ENCODE measurements at places on chromosomes 1 and 21.

DNA sequence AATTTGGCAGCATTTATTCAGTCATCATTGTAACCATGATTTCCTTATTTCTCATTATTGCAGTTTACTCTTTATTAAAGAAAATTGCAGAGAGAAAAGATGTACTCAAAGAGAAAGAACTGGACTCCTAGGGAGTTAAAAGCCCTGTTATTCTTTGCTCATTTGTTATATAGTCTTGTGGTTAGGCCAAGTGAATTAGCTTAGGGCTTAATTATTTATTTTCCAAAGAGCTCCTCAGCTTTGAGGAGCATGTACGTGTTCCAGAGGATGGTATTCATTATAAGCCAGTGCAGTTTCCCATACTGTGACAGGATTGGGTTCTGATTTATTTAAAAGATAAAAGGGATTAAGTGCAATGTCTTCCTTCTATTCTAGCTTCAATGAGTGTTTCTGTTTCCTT, 86.4 kb downstream of the GPR161 start:
- H3K4me1 ChIP-seq, result peaks cover 9% of the 10 kb centered on the region
- H3K27me3 ChIP-seq, result no peaks in the 10 kb centered on the region
- H3K4me3 ChIP-seq, result no peak overlapping the region
- peaks cover 10% of the 10 kb centered on the region for H3K36me3 ChIP-seq
- no peak overlapping the region for H3K27ac ChIP-seq

GRCh38 chr1:46612937-46613660, 3.5 kb downstream of the MOB3C start:
- peaks cover 22% of the 10 kb centered on the region for H3K36me3 ChIP-seq
- peaks cover 61% of the 10 kb centered on the region for H3K4me1 ChIP-seq
- no peaks in the 10 kb centered on the region for H3K27me3 ChIP-seq
- peak overlapping the region; percentile 39 for H3K4me3 ChIP-seq
- DNase-seq, result peak; percentile 60
- H3K27ac ChIP-seq, result peak overlapping the region; percentile 98

DNA sequence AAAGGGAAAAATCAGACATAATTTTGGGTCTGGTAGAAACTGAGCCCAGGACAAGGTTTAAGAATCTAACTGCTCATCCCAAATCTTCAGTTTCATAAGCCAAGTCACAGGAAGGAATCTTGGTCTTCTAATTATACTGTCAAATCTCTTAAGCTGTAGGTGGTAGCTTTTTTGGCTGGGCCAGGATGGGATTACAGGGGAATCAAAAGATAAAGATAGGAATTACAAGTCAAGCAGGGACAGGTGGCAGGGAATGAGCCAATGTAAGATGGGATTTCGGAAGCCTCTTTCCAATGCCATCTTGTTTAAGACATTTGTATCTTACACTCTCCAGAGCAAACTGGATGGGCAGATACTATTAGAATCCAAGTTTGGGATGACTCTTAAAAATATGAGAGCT, 383.5 kb downstream of the KCNH1 start:
- H3K4me1 ChIP-seq, result no peaks in the 10 kb centered on the region
- H3K27ac ChIP-seq, result no peak overlapping the region
- no peak overlapping the region for H3K4me3 ChIP-seq
- no peak for DNase-seq

DNA sequence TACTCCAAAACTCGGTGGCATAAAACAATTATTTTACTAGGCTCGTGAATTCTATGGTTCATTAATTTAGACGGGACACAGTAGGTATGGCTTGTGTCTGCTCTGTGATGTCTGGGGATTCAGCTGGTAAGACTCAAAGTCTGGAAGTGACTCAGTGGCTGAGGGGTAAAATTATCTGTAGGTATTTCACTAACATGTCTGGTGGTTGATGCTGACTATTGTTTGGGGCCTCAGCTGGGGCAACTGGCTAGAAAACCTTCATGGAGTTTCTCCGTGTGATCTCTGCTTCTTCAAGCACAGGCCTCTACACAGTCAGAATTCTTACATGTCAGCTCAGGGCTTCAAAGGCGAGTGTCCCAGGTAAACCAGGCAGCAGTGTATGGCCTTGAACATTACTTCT, 41.2 kb upstream of the KLF17 start:
- no peak overlapping the region for H3K4me3 ChIP-seq
- H3K4me1 ChIP-seq, result no peaks in the 10 kb centered on the region
- no peaks in the 10 kb centered on the region for H3K27me3 ChIP-seq
- H3K27ac ChIP-seq, result no peak overlapping the region

DNA sequence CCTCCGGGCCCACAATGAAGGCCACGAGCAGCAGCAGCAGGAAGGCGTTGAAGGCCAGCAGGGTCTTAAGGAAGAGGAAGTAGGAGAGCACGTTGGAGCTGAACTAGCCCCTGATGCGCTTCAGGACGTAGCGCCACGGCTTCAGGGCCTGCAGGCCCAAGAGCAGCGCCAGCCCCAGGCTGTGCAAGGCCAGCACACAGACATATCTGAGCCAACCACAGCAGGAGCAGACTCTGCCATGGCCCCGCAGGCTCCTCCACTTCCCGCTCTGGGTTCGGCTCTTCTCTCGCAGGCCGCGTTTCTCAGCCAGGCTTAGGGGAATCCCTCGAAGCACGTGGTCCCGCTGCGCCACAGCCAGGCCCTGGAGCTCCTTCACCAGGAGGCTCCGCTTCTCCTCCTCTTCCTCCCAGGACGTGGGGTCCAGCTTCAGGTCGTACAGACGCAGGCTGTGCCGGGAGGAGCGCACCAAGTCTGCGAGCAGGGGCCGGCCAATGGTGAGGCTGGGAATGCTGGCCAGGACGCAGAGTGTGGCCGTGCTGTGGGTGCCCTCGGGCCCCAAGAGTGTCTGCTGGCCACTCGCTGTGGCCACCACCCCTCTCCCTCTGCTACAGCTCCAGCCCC, 41.7 kb downstream of the ZNF691 start:
- no peaks in the 10 kb centered on the region for H3K4me1 ChIP-seq
- no peak for DNase-seq
- H3K27ac ChIP-seq, result no peak overlapping the region

DNA sequence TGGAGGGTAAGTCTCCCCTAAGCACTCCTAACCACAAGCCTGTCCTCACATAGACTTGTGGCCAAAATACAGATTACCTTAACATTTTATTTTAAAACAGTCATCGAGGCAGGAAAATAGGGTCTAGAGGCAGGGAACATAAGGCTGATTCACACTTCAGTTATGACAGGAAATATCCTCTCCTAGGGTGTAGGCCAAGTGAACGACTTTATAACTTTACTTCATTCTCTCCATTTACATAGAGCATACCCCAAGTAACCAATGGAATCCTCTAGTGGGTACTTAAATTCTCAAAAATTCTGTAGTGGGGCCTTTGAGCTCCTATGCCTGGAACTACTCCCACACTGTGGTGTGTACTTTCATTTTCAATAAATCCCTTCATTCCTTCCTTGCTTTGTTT, 113.0 kb downstream of the WDR3 start:
- no peak for DNase-seq
- no peak overlapping the region for H3K4me3 ChIP-seq
- H3K27ac ChIP-seq, result no peak overlapping the region
- no peaks in the 10 kb centered on the region for H3K27me3 ChIP-seq
- no peaks in the 10 kb centered on the region for H3K36me3 ChIP-seq

- H3K27ac ChIP-seq, result peak overlapping the region; percentile 93
- peak overlapping the region; percentile 77 for H3K4me3 ChIP-seq
- peaks cover 6% of the 10 kb centered on the region for H3K36me3 ChIP-seq
- no peak for DNase-seq
- peaks cover 52% of the 10 kb centered on the region for H3K4me1 ChIP-seq
Measured at GRCh38 chr1:153957744-153958110, 685 bp downstream of the CRTC2 start.

- no peaks in the 10 kb centered on the region for H3K36me3 ChIP-seq
- DNase-seq, result no peak
- H3K27ac ChIP-seq, result peak overlapping the region; percentile 46
- peak overlapping the region; percentile 74 for H3K4me3 ChIP-seq
- H3K27me3 ChIP-seq, result no peaks in the 10 kb centered on the region
Measured at GRCh38 chr1:236143104-236143948, 987 bp downstream of the GPR137B start.

GRCh38 chr1:17640393-17640792, 100.9 kb downstream of the ARHGEF10L start:
- no peak overlapping the region for H3K27ac ChIP-seq
- DNase-seq, result no peak
- H3K4me1 ChIP-seq, result no peaks in the 10 kb centered on the region
- H3K27me3 ChIP-seq, result no peaks in the 10 kb centered on the region
- H3K4me3 ChIP-seq, result no peak overlapping the region
- peaks cover 96% of the 10 kb centered on the region for H3K36me3 ChIP-seq

DNA sequence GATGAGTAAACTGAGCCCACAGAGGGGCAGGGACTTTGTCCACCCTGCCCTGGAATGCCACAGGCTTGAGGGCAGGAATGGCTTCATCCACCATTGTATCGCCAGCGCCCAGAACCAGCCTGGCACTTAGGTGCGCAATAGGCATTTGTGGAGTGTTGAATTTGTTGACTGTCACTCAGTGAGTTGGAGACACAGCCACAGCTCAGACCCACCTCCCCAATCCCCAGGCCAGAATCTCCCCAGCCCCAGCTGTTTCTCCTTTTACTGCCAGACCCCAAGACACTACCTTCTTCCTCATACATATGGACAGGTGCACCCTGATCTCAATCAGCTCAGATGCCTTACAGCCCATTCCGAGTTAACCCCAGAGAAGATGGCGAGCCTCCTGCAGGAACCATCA, 674.5 kb downstream of the MATN1 start:
- H3K27me3 ChIP-seq, result peaks cover 40% of the 10 kb centered on the region
- no peak for DNase-seq
- no peaks in the 10 kb centered on the region for H3K36me3 ChIP-seq
- no peak overlapping the region for H3K4me3 ChIP-seq
- H3K4me1 ChIP-seq, result no peaks in the 10 kb centered on the region

DNA sequence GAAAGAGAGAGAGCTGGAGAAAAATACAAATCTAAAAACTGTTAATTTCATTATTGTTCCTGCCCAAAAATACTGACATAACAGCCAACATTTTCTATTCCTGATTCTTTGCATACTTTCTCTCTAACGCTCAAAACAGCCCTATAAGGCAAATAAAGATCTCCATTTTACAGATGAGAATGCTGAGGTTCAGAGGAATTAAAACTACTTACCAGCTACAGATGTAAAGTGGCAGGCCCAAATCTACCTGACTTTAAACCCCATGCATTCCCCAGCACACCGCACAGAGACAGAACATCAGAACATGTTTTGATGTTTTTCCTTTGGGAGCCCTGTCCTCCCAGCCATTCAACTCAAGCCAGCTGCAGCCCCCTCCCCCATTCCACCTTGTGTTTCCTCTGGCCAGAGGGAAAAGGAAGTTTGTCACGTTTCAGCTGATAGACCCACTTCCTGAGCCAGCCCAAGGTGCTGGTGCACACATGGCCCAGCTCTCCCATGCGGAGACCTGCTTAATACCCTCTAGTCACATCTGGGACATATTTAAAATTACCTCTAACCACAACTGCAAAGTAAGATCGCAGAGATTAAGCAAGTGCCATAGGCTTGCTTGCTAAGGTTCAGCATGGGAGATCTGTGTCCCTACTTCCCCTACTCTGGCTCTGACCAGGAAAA, 133.1 kb upstream of the NFIA start:
- DNase-seq, result no peak
- H3K4me3 ChIP-seq, result no peak overlapping the region
- no peaks in the 10 kb centered on the region for H3K4me1 ChIP-seq
- H3K36me3 ChIP-seq, result no peaks in the 10 kb centered on the region
- no peaks in the 10 kb centered on the region for H3K27me3 ChIP-seq

- peak overlapping the region; percentile 83 for H3K27ac ChIP-seq
- H3K4me1 ChIP-seq, result peaks cover 29% of the 10 kb centered on the region
- no peaks in the 10 kb centered on the region for H3K27me3 ChIP-seq
Measured at GRCh38 chr21:42222386-42222785, 3.4 kb downstream of the ABCG1 start.

DNA sequence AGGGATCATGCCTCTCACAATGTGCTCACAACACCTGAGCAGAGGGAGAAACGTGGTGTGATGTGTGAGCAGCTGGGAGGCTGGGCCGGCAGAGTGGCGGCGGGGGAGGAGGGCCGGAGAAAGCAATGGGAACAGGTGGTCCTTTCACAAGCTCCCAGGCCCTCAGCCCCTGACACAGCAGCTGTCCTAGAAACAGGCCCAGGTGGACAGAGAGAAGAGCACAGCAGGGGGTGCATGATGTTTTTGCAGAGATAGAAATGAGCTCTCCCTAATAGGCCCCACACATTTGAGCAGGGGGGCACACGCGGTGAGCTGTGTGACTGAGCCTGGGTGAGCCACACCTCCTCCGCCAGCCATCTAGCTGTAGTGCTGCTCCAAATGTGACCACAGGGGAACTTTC, 7.6 kb upstream of the RGS16 start:
- H3K4me3 ChIP-seq, result no peak overlapping the region
- no peaks in the 10 kb centered on the region for H3K36me3 ChIP-seq
- no peak for DNase-seq
- no peak overlapping the region for H3K27ac ChIP-seq

GRCh38 chr1:61221642-61222041, 139.3 kb downstream of the NFIA start:
- peak overlapping the region; percentile 31 for H3K27ac ChIP-seq
- no peaks in the 10 kb centered on the region for H3K36me3 ChIP-seq
- H3K27me3 ChIP-seq, result no peaks in the 10 kb centered on the region
- no peak for DNase-seq
- peaks cover 64% of the 10 kb centered on the region for H3K4me1 ChIP-seq

- H3K27me3 ChIP-seq, result no peaks in the 10 kb centered on the region
Measured at GRCh38 chr1:107821340-107821739, 143.6 kb downstream of the VAV3 start.

DNA sequence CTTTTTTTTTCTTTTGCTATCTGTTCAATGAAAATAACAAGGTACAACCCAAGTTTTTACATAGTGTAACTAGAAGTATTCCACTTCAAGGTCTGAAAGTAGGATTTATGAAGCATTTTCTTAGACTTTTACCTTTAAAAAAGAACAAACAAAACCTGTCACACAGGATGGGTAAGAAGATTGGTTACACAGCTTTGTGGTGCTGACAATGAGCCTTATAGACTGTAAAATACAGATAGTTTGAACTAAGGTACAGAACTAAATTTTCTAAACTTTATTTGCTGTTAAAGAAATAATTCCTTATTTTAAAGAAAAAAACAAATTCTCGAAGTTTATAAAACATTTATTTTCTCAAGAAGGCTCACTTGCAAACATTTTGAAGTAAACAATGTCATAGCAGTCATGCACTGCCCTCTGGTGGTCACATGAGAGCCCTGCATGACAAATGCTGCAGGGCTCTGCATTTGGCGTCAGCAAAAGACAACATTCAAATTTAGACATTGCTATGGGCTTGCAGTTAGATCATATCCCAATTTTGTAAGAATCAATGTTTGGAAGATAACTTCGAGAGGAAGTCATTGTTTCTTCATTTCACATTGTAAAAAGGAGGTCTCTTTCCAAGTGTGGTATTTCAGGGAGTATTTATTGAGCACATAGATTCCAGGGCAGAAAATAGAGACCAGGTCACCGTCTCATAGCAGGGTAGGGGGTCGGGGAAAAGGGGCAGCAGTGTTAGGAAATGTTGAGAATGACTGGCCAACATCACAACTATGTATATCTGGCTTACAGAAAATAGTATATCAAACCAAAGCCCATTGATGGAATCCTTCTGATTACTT, 115.3 kb upstream of the FMN2 start:
- no peak overlapping the region for H3K27ac ChIP-seq
- H3K27me3 ChIP-seq, result no peaks in the 10 kb centered on the region
- no peaks in the 10 kb centered on the region for H3K4me1 ChIP-seq
- H3K36me3 ChIP-seq, result no peaks in the 10 kb centered on the region
- no peak for DNase-seq
- no peak overlapping the region for H3K4me3 ChIP-seq

GRCh38 chr1:85451236-85451830, 13.6 kb downstream of the DDAH1 start:
- H3K4me3 ChIP-seq, result no peak overlapping the region
- H3K36me3 ChIP-seq, result no peaks in the 10 kb centered on the region
- no peaks in the 10 kb centered on the region for H3K27me3 ChIP-seq
- DNase-seq, result no peak
- no peak overlapping the region for H3K27ac ChIP-seq

Data from sigmoid colon (tissue), 7 donors.